8988T (cell line): ENCODE measurements at places on chromosomes 2 and 18.

DNA sequence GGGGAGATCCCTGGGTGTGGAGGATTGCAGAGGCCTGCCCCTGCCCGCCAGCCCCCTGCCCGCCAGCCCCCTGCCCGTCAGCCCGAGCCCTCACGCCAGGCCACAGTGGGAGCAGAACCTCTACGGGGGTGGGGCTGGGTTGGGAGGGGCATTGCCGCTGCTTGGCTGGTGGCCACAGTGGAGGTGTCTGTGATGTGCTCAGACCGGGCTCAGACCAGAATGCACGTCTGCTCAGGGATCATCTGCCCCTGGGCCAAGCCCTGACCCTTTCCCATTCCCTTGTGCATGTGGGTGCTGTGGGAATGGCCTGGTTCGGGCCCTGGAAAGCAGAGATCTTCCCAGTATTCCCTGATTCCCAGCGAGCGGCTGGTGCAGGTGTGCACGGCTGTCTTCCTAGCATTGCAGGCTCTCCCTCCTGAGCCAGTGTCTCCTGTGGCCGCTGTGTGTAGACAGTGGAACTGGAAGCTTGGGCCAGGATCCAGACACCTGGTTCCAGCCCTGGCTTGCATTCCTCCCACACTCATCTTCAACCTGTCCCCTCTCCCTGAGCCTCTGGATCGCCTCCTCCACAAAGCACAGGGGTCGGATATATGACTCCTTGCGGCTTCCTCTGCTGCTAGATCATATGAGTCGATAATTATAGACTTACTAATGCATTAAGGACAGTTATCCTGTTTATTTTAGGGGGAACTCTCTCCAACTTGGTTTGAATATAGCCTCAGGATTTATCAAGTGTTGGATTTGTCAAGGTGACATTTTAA lies 161.6 kb downstream of the LDLRAD4 start:
- no peak for DNase-seq

GRCh38 chr2:28635191-28635611 lies 116.4 kb upstream of the PPP1CB start:
- no peak for DNase-seq

DNA sequence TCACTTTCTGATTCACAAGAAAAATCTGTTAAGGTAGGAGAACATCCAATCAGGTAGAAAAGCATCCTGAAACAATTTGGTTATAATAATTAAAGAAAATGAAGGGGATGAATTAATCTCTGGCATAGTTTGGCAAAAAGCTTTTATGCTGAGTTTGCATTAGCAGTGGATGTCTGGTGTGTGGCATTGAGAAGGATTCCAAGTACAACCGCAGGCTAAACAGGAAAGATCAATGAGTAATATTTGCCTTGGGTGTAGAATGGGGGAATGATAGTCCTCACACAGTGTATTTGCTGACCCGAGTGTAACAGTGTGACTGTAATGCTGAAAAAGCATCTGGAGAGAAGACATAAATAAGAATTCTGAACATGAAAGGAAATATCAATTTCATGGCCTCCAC lies 68.3 kb upstream of the SESTD1 start:
- DNase-seq: no peak

- DNase-seq: peak; percentile 17
Observed at GRCh38 chr2:240648650-240649275, 23.5 kb downstream of the GPR35 start.

GRCh38 chr2:10520154-10520553 lies 72.0 kb upstream of the ODC1 start:
- no peak for DNase-seq

- DNase-seq: no peak
Observed at GRCh38 chr2:28975671-28976070, 5.4 kb upstream of the TOGARAM2 start.

DNA sequence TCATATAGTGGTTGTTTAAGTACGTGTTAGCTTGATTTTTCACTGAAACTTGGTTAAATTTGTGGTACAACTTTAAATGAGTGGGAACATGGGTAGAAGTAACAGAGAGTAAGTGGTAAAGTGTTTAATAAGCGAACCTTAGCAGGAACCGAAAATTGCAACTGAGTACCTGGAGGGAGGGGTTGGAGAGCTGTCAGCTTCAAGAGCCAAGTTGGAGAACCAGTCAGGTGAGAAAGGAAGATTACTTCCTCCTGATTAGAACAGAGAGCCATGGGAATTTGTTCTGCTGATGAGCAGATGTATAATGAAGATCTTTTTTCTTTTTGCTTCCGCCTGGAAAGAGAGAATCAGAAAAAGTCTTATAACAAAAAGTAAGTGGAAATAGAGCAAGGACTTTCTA lies 158.4 kb upstream of the CDH7 start:
- no peak for DNase-seq

DNA sequence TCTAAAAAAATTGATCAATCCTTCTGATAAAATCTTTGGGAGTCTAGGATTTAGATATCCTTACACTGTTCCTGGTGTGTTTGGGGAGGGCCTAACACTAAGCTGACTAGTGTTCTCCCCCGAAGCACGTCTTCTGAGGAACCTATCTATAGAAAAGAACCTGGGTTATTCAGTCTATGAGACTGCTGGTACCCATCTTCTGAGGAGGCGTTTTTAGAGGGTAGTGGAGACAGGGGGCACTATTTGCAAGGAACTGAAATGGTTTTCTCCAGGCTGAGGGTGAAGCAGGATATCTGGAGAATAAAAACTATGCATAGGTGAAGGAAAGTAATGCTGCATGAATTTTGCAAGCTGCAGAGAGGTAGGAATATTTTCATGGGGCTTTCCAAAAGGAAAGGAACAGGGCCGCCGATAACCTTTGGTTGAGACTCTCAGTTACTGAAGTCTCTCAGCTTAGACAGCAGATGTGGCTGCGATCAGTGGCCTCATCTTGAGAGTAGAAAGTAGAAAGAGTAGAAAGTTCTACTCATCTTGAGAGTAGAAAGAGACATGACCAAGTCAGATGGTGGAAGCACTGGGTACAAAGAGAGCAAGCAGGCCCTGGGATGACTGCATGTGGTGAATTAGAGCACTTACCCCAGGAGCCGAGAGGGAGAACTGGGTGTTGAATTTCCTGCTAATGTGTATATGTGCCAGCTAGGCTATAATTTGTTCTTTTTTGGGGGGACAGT lies 31.8 kb upstream of the KCNE4 start:
- no peak for DNase-seq

GRCh38 chr2:56018267-56018666 lies 94.7 kb upstream of the EFEMP1 start:
- DNase-seq: no peak

- no peak for DNase-seq
Observed at GRCh38 chr2:175308005-175308404, 126.5 kb upstream of the ATP5MC3 start.

- no peak for DNase-seq
Observed at GRCh38 chr2:109201465-109202327, 72.7 kb downstream of the SH3RF3 start.

DNA sequence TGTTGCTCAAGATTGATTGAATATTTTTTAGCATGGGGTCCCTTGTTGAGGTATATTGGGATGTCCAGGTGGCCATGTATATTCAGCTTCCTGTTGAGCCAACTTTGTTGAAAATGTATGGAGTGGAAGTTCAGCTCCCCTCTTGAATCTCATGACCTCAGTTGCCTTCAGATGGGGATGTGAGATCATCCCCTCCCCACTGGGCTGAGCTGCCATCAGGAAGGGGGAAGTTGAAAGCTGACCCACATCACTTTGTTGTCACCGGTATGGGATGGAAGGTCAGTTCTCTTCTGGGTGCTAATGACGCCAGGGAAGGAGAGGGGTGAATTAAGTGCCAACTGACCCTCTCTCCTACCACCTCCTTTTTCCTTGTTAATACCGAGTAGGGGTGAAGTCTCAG lies 33.9 kb downstream of the ACOXL start:
- no peak for DNase-seq

DNA sequence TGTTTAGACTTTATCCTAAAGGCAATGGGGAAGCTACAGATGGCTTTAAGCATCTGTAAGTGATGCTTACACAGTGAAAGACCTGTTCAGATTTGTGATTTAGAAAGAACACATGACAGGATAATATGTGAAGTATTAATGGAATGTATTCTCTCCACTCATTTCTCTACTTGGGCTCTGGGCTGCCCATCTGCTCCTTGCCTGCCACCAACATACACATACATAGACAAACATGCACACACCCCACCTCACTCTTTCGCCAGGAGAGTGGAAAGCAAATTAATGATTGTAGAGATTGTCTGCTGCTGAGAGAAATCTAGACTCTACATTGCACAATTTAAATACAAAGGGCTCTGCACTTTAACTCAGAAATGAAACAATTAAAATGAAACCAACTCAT lies 61.0 kb upstream of the NFE2L2 start:
- no peak for DNase-seq

DNA sequence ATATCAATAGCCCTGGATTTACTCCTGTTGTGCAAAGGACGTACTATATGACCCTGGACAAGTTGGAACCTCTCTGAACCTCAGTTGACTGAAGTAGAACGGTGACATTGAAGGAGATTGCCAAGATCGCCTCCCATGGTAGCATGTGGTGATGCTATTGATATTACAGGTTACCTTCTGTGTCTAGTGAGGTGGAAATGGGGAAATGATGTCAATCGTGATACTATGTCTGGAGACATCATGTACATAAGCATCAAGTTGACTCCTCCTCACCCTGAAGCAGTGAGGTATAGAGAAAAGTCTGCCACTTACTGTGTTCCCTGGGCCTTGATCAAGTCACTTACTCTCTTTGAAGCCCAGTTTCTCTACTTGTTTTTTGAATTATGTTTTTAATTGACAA lies 93.9 kb downstream of the KLF7 start:
- DNase-seq: no peak

GRCh38 chr2:29518010-29518409 lies 402.8 kb downstream of the CLIP4 start:
- no peak for DNase-seq

DNA sequence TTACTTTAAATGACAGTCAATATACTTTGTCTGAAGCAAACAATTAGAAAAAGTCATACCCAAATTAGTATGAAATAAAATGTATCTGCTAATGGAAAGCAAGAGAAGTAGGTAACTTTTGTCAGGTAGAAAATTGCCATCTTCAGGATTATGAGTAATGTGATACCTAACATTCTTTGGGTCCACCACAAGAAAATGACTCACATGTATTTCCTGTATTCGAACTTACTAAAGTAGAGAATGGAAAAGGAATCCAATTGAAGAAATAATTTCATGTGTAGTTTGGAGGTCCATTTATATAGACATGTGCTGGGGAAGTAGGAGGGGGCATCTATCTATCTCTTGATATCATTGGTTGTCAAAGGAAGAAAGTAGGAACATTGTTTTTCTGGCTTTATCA lies 636.2 kb upstream of the CHAC2 start:
- no peak for DNase-seq

DNA sequence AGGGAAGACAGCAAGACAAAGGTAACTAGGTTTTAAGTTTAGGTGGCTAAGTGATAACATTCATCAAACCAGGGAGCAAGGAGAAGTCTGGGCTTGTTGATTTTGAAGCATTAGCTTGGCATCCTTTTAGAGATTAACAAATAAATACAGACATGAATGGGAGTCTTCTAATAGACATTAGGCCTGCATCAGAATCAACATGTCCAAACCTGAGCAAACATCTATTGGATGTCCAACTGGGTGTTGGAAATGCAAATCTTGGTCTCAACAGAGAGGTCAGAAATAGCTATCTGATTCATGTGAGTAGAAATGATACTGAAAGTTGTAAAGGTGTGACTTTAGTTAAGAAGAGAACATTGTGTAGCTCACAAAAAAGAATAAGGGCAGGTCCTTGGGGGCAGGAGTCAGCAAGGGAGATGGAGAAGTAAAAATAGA lies 85.5 kb upstream of the RND3 start:
- no peak for DNase-seq

DNA sequence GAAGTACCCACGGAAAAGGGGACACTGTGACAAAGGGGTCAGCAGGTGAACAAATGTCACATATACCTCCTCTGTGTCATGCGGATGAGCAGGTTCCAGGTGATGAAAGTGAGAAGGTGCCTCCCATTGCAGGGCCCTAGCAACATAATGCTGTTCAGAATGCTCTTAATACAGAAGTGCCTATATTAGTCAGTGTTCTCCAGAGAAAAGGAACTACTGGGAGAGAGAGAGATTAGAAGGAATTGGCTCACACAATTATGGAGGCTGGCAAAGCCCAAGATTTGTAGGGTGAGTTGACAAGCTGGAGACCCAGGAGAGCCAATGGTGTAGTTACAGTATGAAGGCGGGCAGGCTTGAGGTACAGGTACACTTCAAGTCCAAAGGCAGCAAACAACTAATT lies 98.1 kb upstream of the CDC42EP3 start:
- no peak for DNase-seq

- no peak for DNase-seq
Observed at GRCh38 chr2:2324119-2324518, 7.0 kb downstream of the MYT1L start.

DNA sequence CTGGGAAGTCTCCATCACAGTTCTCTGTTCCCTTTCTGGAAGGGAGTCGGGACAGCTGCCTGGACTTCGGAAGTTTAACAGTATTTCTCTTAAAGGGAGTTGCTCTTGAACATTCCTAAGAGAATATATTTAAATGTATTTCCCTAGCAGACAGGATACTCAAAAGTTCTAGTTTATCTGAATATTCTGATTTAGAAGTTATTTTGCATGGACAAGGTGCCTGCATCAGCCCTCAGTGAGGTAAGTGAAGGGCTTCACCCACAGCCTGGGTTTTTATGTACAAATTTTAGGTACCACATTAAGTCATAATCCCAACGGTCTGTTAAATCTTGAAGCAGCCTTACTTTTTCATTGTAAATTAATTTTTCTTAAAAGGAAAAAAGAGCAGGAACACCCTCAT lies 65.1 kb upstream of the REV1 start:
- DNase-seq: no peak

DNA sequence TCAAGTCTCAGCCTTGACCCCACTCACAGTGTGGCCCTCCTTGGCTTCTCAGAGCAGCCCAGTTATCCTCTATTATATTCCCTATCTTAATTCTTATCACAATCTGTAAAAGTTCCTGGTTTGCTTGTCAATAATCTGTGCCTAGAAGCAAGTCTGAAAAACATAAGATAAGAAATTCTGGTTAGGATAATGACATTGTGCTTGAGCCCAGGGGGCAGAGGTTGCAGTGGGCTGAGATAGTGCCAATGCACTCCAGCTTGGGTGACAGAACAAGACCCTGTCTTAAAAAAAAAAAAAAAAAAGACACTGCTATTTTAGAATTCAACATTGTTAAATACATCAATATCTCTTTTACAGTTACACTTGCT lies 63.9 kb downstream of the TMEM131 start:
- DNase-seq: no peak
